Vagina (tissue), 2 donors: ENCODE measurements at places on chromosomes 1 and 21.

DNA sequence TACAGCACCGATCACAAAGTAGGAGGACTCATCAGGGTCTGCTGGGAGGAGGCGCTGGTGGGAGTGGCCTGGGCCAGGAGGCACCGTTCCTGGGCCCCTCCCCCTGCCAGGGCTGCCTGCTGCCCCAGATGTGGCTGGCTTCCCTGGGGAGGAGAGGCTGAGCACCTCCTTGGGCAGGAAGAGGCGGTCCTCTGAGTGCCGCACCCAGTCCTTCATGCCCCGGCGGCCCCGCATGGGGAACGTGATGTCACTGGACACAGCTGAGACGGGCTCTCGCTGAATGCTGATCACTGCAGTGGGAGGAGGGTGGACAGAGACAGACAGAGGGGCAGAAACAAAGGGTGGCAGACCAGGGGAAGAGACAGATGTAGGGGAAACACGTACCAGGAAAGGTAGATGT is 24.8 kb downstream of the ADGRB2 start:
- no peak for DNase-seq

DNA sequence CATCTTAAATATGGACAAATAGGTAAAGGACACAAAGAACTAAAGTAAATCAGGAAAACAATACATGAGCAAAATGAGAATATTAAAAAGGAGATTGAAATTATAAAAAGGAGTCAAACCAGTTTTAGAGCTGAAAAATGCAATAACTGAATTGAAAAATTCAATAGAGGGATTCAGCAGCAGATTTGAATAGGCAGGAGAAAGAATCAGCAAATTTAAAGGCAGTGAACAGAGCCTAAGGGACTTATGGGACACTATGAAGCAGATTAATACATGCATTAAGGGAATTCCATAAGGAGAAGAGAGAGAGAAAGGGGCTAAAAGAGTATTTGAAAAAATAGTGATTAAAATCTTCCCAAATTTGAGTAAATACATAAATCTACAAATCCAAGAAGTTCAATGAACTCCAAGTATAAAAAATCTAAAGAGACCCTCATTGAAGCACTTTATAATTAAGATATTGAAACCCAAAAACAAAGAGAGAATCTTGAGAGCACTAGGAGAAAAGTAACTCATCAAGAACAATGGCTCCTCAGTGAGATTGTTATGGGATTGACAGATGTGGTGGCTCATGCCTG is 2.9 kb downstream of the CFAP107 start:
- DNase-seq = no peak

- DNase-seq = no peak
Observed at GRCh38 chr1:99297923-99298322, 33.6 kb downstream of the PLPPR4 start.

DNA sequence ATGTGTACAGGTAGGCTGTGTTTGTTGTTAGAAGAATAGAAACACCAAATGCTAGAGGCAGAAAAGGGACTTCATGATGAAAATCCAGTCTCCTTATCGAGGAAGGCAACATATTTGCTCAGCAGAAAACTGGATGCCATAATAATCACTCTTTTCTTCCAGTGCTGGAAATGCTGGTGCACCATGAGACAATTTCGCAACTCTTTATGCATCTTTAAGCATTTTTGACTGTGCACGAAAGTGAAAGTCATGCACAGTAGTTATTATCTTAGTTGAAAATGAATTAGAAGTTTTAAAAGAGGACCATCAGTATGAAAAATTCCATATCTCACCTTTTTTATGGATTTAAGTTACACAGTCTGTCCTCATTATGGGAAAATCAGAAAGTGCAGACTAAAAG is 29.1 kb downstream of the SMYD2 start:
- DNase-seq = no peak

GRCh38 chr21:38505654-38506523 is 7.6 kb upstream of the ERG start:
- DNase-seq = no peak

GRCh38 chr1:224864006-224864405 is 65.5 kb upstream of the DNAH14 start:
- no peak for DNase-seq

DNA sequence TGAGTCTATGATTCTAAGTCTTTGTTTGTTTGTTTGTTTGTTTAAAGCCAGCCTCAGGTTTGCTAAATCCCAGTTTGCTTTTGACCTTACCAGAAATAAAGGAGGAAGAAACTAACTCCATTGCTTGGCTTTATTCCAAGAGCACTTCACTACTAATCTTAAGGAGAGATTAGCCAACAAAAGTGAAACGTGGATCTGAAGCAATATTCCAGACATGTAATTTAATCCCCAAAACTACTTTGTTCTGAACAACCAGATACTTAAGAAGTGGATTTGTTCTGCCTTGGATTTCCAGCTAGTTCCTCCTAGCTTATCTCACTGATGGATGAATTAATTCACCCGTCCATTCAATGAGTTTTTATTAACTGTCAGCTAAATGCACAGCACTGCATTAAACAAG is 15.9 kb upstream of the CEP350 start:
- no peak for DNase-seq

DNA sequence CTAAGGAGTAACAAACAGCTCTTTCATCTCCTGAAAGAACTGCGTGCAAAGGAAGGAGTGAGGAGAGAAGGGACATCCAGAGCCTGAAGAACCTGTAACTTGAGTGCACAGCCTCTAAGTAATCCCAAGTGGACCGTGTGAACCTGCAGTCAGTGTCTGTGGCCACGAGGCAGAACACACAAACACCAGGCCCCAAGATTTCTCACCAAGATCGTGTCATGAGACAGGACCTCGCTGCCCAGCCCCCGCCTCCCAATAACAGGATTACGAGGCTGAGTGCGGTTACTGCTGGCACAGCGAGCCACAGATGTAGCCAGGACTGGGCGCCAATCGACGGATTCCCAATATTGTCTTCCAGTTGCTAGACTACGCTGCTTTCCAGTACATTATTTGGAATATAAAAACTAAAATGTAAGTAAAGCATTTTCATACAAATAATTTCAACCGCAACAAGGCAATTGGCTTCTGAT is 101.3 kb upstream of the SLC25A33 start:
- DNase-seq = no peak
